ENCODE measurements at places on chromosomes 6 and 20. TPM values are rescaled to one million over a fixed set of nuclear protein-coding genes. Genes with fewer than 3 reads are reported as not detected.

DUSP15 gene
- total RNA-seq: not detected

RBL1 gene
- total RNA-seq: 46.2 TPM

CNR1 gene
- total RNA-seq: not detected

OR2B3 gene
- not detected for total RNA-seq

- H3K27ac ChIP-seq: no peak overlapping the region
- H3K4me3 ChIP-seq: no peak overlapping the region
- H3K27me3 ChIP-seq: peaks cover 24% of the 10 kb centered on the region
- H3K36me3 ChIP-seq: no peaks in the 10 kb centered on the region
- no peaks in the 10 kb centered on the region for H3K4me1 ChIP-seq
These were observed 87.4 kb downstream of the PCSK2 start for GRCh38 chr20:17314264-17314663.

DNA sequence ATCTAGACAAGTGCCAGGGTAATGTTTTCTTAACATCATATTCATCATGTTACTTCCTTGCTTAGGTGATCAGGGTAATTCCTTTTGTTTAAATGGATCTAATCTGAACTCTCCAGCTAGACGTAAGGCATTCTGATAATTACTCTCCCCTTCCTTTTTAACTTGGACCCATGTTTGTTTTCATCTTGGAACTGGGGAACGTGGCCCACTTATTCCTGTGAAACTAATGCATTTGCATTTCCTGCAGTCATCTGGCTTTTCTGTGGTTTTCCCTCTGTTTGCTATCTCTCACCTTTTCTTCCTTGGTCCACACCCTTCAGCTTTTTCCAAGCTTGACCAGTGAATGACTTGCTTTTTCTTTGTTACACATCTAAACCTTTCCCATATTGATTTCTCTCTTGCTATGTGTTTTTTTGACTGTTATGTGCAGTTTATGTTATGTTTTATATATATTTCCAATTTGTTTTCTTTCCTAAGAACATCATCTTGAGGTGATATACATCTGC lies 33.3 kb downstream of the SLX4IP start:
- no peaks in the 10 kb centered on the region for H3K27me3 ChIP-seq
- no peak for DNase-seq
- no peak overlapping the region for H3K27ac ChIP-seq
- H3K4me3 ChIP-seq: no peak overlapping the region
- peaks cover 10% of the 10 kb centered on the region for H3K4me1 ChIP-seq

DNA sequence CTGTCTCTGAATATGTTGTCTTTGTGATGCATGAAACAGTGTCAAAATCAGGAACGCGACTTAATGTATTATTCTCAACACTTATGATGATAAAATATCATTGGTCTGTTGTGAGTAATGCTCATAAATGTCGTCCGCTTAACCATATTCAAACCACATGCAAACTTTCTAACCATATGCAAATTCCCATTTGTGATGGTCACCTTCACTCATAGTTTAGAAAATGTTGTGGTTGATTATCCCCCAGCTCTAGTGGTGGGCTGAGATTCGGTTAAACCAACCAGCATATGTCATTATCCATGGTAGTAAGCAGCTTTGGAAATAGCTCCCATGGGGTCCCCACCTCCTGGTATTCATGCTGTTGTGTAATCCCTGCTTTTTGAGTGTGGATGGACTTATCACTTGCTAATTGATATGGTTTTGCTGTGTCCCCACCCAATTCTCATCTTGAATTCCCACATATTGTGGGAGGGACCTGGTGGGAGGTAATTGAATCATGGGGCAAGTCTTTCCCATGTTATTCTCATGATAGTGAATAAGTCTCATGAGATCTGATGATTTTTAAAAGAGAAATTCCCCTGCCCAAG lies 360.0 kb upstream of the TSHZ2 start:
- H3K4me3 ChIP-seq: no peak overlapping the region
- DNase-seq: no peak
- H3K27ac ChIP-seq: no peak overlapping the region
- no peaks in the 10 kb centered on the region for H3K36me3 ChIP-seq
- H3K27me3 ChIP-seq: peaks cover 7% of the 10 kb centered on the region

- peaks cover 4% of the 10 kb centered on the region for H3K27me3 ChIP-seq
- peaks cover 11% of the 10 kb centered on the region for H3K36me3 ChIP-seq
- H3K4me1 ChIP-seq: peaks cover 34% of the 10 kb centered on the region
These were observed at the start of gene TAF4 for GRCh38 chr20:62065674-62066338. TAF4 (minus strand) TSS chr20:62065881; CDS start chr20:62065810, 71 bp downstream.

DNA sequence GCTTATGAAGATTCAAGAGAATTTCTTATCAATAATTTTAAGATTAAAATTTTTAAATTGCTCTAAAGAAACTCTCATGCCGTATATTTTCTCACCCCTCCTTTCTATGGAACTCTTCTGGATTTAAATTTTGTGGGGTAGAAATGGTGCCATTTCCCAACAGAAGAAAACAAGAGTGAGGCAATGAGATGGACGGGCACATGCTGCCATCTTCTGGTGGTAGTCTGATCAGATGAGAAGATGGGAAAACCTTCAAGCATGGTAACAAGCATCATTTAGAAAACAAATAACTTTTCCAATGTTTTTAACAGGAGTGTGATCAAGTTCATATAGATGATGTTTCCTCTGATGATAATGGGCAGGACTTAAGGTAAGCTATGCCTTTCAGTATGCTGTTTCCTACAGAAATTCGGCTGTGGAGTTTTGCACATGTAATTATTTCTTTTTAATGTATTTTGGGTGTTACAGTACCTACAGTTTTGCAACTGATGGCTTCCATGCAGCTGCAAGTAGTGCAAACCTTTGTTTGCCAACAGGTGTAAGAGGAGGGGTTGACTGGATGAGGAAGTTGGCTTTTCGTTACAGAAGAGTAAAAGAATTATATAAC lies 271.4 kb downstream of the EYA4 start:
- no peak for DNase-seq
- H3K4me1 ChIP-seq: no peaks in the 10 kb centered on the region
- H3K4me3 ChIP-seq: no peak overlapping the region
- no peak overlapping the region for H3K27ac ChIP-seq

GRCh38 chr6:103797738-103798137 lies 1062.0 kb downstream of the HACE1 start:
- DNase-seq: no peak
- H3K27ac ChIP-seq: no peak overlapping the region
- no peak overlapping the region for H3K4me3 ChIP-seq
- no peaks in the 10 kb centered on the region for H3K4me1 ChIP-seq
- H3K36me3 ChIP-seq: no peaks in the 10 kb centered on the region
- H3K27me3 ChIP-seq: no peaks in the 10 kb centered on the region

- H3K36me3 ChIP-seq: no peaks in the 10 kb centered on the region
- DNase-seq: no peak
- H3K4me1 ChIP-seq: peaks cover 17% of the 10 kb centered on the region
- no peaks in the 10 kb centered on the region for H3K27me3 ChIP-seq
These were observed 16.3 kb upstream of the PTPN1 start for GRCh38 chr20:50493881-50494253.

DNA sequence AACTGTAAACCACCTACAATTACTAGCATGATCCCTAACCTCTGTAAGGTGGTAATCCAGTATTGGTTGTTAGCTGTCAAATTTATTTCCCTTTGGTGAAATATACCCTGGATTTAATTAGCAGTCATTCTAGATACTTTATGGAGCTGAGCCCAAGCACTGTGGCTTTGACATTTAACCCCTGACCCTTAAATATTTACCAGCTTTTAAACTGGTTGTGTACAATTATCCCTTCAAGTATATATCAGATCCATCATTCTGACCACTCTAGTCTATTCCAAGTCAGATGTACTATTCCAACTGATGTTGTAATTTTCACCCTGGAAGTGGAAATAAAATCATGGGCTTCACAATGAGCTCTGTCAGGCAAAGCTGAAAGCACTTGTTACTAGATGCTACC lies 229.6 kb downstream of the FOXC1 start:
- H3K27ac ChIP-seq: no peak overlapping the region
- H3K4me1 ChIP-seq: no peaks in the 10 kb centered on the region
- DNase-seq: no peak
- no peaks in the 10 kb centered on the region for H3K36me3 ChIP-seq
- no peaks in the 10 kb centered on the region for H3K27me3 ChIP-seq

GRCh38 chr6:112934433-112935327 lies 587.5 kb downstream of the RFPL4B start:
- no peak overlapping the region for H3K27ac ChIP-seq
- no peaks in the 10 kb centered on the region for H3K36me3 ChIP-seq
- H3K4me1 ChIP-seq: no peaks in the 10 kb centered on the region
- DNase-seq: no peak

GRCh38 chr6:164345327-164345726 lies 930.8 kb downstream of the QKI start:
- H3K4me3 ChIP-seq: no peak overlapping the region
- H3K36me3 ChIP-seq: no peaks in the 10 kb centered on the region
- no peak overlapping the region for H3K27ac ChIP-seq
